ENCODE measurements at places on chromosomes 7 and 10.
A peak's percentile ranks its signal among the peaks of the same experiment; 100 is the strongest.

- DNase-seq, result no peak
Observed at GRCh38 chr7:109386959-109387358, 817.3 kb downstream of the DNAJB9 start.

DNA sequence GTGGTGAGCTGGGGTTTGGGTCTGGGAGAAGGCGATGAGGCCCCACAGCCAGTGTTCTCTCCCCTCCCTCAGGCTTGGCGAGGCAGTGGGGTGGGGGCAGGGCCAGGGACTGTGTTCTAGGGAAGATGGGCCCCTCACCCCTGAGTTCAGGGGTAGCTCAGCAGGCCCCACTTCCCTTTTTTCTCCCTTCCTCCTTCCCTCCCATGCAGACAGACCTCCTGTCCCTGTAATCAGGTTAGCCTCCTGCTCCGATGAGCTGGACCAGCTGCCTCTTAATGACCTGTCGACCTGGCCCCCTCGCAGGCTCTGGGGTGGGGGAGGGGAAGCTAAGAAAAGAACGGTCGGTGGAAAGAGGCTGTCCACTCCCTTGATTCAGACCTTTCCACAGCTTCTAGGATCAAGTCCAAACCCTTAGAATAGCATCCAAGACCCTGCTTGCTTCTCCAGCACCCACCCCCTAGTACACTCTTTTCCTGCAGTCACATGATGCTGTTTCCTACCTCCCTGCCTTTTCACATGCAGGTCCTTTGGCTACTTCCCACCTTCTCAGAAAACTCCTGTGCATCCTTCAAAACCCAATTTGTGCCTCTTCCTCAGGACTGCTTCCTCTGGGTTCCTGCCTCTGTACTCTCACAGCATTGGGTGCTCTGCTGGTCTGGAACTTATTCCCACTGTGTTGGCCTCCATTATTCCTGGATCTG lies 64.1 kb downstream of the ZMIZ1 start:
- DNase-seq, result no peak

GRCh38 chr7:101614939-101615302 lies 14.2 kb downstream of the MYL10 start:
- no peak for DNase-seq

- DNase-seq, result no peak
Observed at GRCh38 chr10:127207081-127207480, 10.7 kb upstream of the INSYN2A start.

DNA sequence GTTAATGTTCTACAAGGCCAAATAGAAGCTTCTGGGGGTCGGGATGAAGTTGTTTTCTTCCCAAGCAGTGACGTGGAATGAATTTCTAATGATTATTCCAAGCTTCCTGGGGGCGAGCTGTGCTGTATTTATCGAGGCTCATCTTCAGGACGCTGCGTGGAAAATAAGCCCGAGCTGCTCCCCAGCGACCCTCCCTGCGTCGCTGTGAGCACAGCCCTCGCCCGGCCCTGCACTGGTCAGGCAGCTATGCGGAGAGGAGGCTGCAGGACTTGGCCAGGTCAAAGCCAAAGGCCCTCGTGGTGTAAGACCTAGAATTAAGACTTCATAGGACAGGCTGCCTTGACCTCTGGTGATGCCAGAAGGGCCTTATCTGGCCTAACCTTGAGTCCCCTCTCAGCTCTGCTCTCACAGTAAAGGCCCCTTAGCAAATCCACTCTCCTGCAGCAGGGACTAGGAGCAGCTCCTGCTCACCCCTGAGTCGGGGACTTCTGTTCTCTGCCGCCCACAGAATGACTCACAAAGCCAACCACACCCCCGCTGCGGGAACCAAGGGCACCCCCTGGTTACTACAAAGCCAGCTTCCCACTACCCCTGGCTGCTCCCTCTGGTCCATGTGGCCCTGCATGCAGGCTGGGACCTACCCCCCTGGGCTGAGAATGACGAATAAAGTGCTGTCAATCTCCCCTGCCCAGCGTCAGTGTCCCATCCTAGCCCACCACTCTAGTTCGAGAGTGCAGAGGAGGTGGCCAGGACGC lies 501.6 kb downstream of the TCERG1L start:
- DNase-seq, result no peak

DNA sequence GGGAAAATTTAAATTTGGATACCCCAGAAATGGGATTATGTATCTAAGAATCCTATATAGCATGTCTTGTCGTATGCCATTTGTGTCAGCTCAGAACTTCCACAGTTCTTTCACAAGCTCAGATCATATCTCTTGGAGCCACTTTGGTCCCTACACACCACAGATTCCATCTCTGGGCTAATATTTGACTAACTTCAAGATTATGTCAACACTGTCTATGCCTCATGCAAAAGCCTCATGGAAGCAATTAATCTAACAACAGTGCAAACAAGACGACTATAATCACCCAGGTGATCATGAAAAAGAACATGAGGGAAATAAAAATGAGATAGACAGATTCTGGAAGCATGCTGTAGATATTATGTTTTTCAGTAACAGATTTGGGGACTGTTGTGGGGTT lies 189.1 kb downstream of the LRRTM3 start:
- DNase-seq, result peak; percentile 16

DNA sequence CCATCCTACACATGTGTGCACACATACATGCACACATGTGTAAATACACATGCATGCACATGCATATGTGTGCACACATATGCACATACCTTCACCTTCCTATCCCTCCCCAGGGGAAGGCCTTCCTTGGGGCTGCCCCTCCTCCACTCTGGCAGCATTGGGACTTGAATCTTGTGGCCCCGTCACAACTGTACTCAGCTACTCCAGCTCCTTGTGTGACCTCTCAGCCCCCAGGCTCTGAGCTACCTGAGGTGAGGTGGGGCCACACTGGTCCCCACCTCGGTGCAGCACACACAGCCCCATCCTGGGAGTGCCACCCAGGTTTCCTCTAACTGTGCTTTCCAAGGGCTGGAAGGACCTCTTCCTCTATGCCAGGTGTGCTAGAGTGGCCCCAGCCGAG lies 116.0 kb downstream of the LHPP start:
- no peak for DNase-seq

DNA sequence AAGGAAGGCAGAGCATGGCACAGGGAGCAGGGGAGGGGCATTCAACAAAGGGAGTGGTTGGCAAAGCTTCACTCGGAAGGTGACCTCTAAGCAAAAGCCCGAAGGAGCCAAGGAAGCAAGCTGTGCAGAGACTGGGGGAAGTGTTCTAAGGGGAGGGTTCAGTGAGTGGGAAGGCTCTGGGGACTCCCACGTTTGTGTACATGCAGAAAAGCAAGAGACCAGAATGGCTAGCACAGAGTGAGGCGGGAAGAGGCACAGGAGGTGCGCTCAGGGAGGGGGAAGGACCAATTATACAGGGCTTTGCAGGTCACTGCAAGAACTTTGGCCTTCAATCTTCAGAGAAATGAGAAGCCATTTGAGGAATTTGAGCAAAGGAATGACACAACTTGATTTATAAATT lies 7.4 kb downstream of the ARHGAP21 start:
- no peak for DNase-seq

GRCh38 chr10:100829933-100830727 lies 82.6 kb upstream of the SLF2 start:
- no peak for DNase-seq

DNA sequence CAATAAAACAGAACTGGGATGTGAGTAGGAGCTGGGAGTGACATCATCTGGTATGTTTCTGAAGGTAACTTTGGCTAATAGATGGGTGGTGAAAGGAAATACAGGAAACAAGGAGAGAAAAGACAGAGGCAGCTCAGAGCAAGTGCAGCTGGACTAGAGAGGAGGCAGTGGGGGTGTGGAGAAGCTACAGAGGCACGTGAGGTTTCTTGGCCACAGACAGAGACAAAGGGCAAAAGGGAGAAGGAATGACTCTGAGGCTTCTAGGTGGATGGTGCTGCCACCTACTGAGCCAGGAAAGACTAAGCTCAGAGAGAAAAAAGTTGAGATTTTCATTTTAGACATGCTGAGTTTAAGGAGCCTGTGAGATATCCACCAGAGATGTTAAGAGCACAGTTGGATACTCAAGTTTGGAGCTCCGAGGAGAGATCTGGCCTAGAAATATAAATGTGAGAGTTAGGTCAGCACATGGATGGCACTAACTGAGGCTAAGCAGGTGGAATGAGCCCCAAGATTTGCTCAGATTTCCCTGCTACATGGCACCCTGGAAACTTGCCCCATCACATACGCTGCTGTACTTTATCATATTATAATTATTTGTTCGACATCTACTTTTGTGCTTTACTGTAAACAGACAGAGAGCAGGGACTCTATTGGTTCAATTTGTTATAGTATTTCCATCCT lies 293.0 kb upstream of the IMMP2L start:
- DNase-seq, result peak; percentile 11

- DNase-seq, result peak; percentile 12
Observed at GRCh38 chr7:79868010-79868409, 266.6 kb upstream of the GNAI1 start.

DNA sequence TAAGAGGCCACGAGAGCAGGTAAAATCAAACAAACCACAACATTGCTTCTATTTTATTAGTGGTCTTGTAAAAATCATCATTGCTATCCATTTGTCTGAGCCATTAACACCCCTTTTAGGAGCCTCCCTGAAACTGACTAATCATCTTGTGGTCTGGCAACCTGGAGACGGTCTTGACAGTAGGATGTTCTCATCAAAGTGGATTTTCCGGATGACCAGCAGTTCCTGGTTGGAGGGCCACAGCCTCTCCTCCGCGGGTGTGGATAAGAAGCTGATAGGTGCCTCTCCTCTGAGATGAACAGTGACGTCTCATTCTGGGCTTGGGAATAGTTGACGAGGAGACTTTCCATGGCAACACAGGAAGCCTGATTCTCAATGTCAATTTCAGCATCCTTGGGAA lies 490.7 kb downstream of the TYW1 start:
- DNase-seq, result no peak

- no peak for DNase-seq
Observed at GRCh38 chr10:37713642-37714041, 143.8 kb downstream of the ZNF248 start.

All from T47D (cell line).